Left ventricle myocardium superior (tissue), 1 donor: ENCODE measurements at places on chromosomes 1 and 21. TPM values are rescaled to one million over a fixed set of nuclear protein-coding genes. Genes with fewer than 3 reads are reported as not detected.

- DNase-seq: no peak
Measured at GRCh38 chr1:154746622-154747299, 123.3 kb downstream of the KCNN3 start.

DNA sequence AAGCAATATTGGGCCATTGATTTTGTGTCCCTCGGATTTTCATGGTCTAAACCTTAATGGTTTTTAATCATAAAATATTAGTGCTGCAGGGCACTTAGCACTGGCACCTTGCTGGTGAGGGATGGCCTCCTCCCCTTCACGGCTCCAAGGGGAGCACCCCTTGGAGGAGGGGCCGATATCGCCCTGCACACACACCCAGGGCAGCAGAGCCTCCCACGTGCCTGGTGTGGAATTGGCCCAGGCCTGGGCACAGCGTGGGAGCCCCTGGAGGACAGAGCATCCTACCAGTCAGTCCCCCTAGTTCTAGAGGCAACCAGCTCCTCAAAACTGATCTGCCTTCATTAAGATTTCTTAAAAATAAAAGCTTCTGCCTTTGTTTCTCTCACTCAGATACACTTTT, 90.7 kb upstream of the CSF3R start:
- no peak for DNase-seq

- no peak for DNase-seq
Measured at GRCh38 chr1:182752077-182752988, 37.2 kb upstream of the NPL start.

- DNase-seq: no peak
Measured at GRCh38 chr1:151356696-151357095, 9.6 kb upstream of the RFX5 start.

DNA sequence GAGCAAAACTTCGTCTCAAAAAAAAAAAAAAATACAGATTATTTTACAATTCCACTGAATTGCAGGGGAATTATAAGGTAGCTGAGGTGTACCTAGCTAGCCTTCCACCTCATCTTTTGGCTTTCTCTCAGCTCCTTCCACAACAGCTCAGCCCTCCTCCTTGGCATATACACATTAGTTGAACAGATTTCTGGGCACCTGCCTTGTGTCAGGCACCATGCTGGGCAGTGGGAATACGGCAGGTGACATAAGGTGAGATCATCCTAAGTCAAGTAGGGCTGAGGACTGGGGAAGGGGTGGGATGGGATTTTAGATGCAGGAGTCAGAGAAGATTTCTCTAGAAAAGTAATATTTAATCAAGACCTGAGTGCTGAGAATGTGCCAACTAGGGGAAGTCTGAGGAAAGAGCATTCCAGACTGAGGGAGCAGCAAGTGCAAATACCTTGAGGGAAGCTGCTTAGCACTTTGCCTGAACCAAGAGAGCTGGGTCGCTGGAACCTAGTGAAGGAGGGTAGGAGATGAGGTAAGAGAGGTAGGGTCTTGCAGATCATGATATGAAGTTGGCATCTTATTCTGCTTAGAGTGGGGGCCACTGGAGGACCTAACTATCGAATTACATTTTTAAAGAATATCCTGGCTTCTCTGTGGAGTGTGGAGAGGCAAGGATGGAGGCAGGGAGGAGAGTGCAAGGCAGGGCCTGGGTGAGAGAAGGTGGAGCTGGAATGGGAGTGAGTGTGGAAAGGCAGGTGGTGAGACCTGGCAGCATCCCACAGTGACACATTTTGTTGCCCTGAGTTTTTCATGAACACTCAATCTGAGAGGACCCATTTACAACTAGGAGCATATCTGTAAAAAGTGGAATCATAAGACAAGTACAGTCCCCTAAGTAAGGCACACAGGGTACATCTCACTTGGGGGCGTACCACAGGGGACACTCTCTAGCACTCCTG, 28.2 kb downstream of the LAMC2 start:
- DNase-seq: no peak

DNA sequence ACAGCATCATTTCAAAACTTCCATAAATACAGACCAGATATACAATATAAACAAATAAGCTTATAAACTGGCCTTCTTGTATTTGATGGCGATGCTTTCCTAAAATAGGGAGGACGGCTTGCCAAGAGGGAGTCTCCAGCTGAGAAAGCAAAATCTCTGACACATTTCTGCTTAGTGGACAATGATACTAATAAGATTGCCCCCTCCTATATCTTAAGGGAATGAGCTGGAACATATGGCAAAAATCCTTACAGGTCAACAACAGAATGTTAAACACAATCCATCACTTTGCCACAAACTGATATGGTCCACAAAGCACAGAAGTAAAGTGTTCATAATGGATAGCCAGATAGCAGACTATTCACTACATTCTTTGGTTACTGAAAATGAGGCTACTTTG, 7.1 kb upstream of the GADD45A start:
- no peak for DNase-seq

GRCh38 chr1:53361541-53361961, 33.7 kb upstream of the LRP8 start:
- DNase-seq: no peak

SLAMF7 gene
- total RNA-seq: 0.50 TPM

RC3H1 gene
- total RNA-seq: 23.2 TPM

NUDT4B gene
- total RNA-seq: not detected

KCNJ15 gene
- total RNA-seq: 0.72 TPM

ALX3 gene
- total RNA-seq: not detected
